ENCODE measurements at places on chromosomes 13 and 19. TPM values are rescaled to one million over a fixed set of nuclear protein-coding genes. Genes with fewer than 3 reads are reported as not detected.

- no peak for DNase-seq
These were observed 22.0 kb downstream of the BLOC1S3 start for GRCh38 chr19:45200568-45200967.

The LGI4 gene
- total RNA-seq = 16.3 TPM

The GFY gene
- total RNA-seq = not detected

The ZNF579 gene
- 10.8 TPM for total RNA-seq

The PLVAP gene
- 35.4 TPM for total RNA-seq

- DNase-seq = no peak
These were observed 572 bp downstream of the SHISA2 start for GRCh38 chr13:26051231-26051656.

GRCh38 chr13:32984857-32985626, 31.2 kb upstream of the KL start:
- DNase-seq = peak; percentile 65

The FUZ gene
- 39.2 TPM for total RNA-seq

DNA sequence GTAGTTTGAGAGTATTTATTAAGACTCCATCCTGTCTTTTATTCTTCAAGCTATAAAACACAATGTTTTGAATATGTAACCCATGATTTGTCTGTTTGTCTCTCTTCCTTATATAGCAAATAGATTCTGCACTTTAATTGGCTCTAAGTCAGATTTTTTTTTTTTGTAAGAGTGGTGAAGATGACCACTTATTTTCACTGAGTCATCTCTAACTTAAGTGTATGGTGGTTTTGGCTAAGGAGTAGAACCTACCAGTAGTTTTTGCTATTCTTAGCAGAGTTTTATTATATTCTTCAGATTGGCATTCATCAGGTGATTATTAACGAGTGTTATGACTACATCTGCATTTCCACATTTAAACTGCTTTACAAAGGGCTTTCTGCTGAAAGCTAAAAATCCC, 194.7 kb downstream of the LMO7 start:
- no peak for DNase-seq

DNA sequence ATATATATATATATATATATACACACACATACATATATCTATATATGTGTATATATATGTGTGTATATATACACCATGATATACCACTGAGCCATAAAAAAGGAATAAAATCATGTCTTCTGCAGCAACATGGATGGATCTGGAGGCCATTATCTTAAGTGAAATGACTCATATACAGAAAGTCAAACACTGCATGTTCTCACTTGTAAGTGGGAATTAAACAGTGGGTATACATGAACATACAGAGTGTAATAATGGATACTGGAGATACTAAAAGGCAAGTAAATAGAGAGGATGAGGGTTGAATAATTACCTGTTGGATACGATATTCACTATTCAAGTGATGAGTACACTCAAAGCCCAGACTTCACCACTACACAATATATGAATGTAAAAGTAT, 332.6 kb downstream of the SLITRK1 start:
- no peak for DNase-seq

The CEACAM7 gene
- not detected for total RNA-seq

DNA sequence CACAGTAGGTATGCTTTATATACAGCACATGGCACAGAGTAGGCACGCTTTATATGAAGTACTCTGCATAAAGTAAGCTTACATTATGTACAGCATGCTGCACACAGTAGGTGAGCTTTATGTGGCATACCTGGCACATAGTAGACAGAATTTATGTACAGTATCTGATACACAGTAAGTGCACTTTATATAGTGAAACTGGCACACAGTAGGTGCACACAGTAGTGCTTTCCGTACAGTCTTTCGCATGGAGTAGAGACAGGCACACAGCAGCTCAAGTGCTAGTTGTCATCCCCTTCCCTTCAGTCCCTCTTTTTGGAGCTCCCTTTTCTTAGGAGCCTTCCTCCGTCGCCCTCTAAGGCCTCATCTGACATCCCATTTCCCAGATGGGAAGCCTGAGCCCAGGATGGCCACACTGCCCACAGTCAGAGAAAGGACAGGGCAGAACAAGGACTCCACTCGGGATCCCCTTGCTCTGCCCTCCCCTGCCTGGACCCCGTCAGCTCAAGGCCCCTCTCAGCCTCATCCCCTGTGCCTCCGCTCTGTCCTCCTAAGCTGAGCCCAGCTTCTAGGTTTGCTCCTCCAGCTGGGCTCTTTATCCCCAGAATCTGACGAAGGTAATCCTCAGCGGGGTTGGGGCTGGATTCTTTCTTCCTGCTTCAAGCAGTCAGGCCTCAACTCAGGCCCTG, 852 bp upstream of the CYP4F12 start:
- no peak for DNase-seq

DNA sequence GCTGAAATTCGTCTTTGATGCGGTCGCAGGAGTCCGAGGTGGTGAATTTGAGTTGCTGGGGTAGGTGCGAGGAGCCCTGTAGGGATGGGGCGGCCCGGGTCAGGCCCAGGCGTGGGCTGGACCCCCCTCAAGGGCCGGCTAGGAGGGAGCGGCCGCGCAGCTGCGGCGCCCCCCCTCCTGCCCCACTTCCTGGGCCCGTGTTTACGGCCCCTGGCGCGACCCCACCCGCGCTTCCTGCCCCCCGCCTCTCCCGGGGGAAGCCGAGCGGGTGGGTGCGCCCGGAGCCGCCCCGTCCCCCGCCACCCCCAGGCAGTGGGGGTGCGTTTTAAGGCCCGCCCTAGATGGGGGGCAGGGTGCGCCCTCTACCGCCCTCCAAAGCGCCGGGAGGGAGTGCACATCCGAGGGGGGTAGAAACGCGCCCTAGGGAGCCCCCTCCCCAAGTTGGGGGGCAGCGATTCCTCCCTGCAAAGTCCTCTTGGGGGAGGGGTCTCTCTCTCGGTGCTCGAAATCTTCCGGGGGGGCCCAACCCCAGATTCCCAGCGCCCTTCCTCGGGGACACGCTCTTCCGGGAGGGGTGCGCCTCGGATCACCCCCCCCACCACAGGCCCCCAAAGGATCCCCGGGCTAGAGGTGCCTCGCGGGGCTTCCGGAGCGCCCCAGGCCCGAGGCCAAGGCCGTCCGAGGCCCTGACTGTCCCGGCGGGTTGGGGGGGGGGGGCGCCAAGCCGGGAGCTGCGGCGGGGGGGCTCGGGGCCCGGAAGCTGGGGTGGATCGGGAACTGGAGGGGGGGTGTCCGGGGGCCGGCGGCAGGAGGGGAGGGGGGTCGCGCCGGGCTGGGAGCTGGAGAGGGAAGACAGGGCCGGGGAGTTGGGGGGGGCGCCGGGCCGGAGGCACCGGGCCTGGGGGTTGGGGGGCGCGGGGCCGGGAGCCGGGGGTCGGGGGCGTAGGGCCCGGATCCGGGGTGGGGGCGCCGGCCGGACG, 823 bp downstream of the TLE5 start:
- DNase-seq = peak; percentile 54

DNA sequence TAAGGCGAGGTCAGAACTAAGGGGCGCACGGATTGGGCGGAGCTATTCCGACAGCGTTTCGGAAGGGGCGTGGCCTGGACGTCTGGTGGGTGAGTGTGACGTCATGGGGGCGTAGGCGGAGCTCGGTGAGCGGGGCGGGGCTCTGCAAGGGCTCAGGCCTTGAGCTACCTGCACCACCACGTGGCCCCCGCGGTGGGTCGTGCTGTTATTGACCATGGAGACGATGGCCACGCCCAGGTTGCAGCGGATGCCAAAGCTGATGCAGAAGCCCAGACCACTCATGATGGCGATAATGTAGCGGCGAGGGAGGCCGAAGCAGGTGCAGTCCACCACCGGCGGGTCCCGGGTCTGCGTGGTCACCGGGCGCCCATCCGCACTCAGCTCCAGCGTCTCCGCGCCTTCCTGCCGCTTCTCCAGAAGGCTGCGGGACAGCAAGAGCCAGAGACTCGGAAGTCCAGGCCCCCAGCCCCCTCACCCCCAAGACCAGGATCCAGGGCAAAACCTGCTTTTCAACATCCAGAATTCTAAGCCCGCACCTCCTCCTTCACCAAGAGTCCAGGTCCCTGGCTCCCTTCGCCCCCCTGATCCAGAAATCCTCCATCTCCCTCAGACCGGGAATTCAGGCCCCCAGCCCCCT, 4.8 kb downstream of the SLC17A7 start:
- no peak for DNase-seq

The B9D2 gene
- total RNA-seq = 17.1 TPM

The NLRP9 gene
- total RNA-seq = 4.0 TPM
